Vagina (tissue), 2 donors: ENCODE measurements at places on chromosomes 2 and 18. TPM values are rescaled to one million over a fixed set of nuclear protein-coding genes. Genes with fewer than 3 reads are reported as not detected.

GRCh38 chr2:195029804-195030654, 627.0 kb upstream of the SLC39A10 start:
- no peak for DNase-seq

DNA sequence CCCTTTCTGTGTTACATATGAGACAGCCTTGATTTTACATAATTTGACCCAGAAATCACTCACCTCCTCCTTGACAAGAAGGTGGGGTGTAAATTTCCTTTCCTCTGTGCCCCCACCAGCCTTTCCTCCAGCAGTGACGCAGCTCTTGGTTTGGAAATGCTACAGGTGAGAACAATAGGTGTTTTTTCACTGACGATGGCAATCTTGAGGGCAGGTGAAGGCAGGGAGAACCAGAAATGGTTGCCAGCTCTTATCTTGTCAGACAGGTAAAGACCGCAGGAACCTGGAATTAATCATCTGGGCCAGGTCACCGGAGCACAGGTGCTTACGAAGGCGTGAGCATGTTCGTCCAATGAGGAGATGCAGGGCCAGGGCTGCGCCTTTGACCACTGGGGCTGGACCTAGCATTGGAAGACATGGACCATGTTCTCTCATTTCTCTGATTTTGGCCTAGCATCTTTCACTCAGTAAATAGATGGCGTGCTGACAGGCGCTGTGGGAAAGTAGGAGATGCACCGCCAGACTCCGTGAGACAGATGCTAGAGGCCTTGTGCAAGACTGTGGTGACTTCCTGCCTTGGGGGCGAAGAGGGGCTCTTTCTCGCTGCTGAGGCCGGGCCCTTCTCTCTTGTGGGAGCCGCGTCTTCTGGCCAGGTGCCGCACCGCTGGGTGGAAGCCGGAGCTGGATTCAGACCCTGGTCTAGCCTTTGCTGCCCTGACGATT, 4.0 kb downstream of the CIDEA start:
- no peak for DNase-seq

The ERICH2 gene
- not detected for total RNA-seq

The ITGB1BP1 gene
- 53.8 TPM for total RNA-seq

GRCh38 chr18:35355140-35355618, 11.0 kb upstream of the ZNF24 start:
- no peak for DNase-seq

DNA sequence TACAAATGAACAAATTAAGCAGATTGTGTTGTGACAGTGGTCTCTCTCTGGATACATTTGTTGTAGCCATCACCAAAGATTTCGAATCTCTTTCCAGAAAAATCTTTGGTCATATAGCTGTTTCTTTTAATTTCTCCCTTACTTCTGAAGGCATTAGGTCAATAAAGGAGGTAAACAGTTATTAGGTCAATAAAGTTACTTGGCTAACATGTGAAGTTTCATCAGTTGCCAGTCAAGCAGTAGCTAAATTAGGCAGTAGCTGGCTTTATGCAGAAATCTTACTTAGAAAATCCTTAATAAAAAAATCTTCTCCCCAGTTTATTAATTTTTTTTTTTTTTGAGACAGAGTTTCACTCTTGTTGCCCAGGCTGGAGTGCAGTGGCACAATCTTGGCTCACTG, 115.5 kb downstream of the MBD5 start:
- DNase-seq, result no peak

DNA sequence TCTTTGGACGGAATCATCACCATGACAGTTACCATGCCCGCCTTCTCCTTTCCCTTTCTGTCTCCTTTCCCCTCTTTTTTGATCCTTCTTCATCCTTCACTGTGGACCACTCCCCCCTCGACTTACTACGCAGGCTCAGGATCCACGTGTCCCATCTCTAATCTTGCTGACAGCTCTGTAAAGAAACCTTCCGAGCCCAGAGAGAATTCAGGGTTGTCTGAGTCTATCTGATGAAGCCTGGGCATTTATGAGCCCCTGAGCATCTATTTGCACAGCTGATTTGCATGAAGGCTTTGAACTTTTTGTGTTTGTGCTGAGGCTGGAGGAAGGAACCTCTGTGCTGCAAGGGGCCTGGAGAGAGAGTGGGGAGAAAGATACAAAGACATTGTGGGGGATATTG, 50.7 kb downstream of the CIB4 start:
- DNase-seq, result no peak

The RFTN2 gene
- 10.8 TPM for total RNA-seq

DNA sequence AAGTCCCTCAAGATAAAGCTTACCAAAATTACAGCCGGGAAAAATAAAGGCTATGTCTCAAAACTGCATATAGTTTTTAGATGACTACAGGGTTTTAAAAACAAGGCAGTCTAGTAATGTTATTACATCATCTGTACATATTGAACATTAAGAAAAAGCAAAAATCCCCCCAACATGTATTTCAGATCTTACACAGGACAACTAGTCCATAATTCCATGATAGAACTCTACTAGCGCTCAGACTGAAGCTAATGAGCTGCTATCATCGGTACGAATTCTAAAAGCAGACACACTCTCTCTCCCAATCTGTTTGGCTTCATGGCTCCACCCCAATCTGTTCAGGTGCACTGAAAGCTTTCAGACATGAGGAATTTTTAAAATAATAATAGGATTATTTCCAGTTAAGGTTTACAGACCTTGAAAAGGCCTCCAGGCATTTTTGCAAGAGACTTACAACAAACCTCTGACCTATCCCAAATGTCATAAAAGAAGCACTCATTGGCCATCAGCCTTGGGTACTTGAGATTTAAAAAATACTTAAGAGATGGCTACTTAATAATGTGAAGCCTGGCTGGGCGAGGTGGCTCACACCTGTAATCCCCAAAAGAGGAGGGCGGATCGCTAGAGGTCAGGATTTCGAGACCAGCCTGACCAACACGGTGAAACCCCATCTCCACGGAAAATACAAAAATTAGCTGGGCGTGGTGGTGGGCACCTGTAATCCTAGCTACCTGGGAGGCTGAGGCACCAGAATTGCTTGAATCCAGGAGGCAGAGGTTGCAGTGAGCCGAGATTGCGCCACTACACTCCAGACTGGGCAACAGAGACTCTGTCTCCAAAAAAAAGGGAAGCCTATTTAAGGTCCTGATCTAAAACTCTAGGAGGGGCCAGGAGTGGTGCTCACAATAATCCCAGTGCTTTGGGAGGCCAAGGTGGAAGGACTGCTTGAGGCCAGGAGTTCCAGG, 2.0 kb downstream of the NPC1 start:
- DNase-seq, result no peak

DNA sequence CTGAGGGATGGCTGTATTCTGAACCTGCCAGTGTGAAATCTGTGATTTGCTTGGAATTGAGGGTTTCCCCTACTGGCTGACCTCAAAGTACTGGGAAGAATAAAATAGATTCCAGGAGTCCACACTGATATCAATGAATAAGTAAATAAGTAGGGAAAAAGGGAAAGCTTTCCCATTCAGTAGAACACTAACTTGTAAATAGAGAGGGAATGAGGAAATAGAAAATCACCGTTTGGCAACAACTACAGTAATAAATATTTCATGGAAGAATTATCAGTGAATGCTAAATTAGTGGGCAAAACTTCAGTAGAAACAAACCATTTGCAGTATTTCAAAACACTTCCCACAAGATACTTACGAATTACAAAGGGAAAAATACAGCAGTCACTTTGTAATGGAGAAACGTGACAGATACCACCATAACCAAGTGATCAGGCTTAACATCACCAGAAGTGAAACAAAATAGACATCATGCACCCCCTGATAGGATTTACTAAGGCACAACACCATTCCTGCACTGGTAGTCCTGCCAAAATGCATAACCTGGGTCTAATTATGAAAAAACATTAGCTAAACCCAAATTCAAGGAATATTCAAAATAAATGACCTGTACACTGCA, 88.5 kb downstream of the ICA1L start:
- DNase-seq, result no peak

GRCh38 chr18:77544792-77545191, 295.1 kb downstream of the GALR1 start:
- DNase-seq, result no peak

The LINC00305 gene
- total RNA-seq, result not detected

DNA sequence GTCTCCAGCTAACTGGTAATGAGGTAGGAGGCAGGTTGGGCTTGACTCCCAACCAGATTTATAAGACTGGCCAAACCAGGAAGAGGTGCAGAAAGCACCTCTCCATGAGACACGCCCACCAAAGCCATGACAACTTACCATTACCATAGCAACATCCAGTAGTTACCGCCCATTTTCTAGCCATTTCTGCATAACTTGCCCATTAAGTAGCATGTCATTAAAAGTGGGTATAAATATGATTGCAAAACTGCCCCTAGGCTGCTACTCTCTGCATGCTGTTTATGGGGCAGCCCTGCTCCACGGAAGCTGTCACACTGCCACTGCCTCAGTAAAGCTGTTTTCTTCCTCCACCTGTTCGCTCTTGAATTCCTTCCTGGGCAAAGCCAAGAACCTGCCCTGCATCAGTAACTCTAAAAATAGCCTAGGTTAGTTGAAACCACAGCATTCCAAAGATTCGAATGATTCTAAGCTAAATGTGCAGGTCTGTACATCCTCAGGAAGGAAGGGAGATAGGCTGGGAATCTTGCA, 131.9 kb downstream of the ATL2 start:
- no peak for DNase-seq
